ENCODE measurements at places on chromosomes 2 and 18. TPM values are rescaled to one million over a fixed set of nuclear protein-coding genes. Genes with fewer than 3 reads are reported as not detected.

GRCh38 chr2:191374366-191374765, 129.2 kb downstream of the MYO1B start:
- no peak for DNase-seq

DNA sequence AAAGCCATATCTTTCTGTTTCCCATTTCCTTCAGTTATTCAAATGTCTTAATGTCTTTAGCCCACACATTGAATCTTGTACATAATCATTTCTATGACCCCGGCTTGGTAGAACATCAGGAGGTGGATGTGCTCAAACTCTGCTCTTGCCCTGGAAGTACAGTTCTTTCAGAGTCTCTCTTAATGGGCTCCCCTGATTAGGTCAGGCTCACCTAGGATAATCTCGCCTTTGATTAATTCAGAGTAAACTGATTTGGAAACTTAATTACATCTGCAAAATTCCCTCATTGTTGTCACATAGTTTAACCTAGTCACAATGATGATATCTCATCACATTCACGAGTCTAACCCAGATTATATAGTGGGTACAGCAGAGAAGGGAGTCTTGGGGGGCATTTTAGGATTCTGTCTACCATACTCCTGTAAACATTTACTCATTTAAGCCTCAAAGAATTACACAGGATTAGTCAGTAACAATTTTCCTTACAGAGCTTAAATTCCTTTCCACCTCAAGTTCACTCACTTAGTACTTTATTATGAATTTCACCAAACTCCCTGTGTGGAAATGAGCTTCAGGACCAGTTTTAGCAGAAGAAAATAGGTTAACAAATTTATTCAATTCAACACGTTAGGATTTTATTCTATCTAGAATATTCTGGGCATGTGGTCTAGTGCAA, 135.5 kb downstream of the FHOD3 start:
- no peak for DNase-seq

- DNase-seq = no peak
These were observed 34.6 kb upstream of the STK17B start for GRCh38 chr2:196205881-196206435.

GRCh38 chr18:54149078-54149697, 75.3 kb downstream of the MBD2 start:
- DNase-seq = no peak

GRCh38 chr18:51479736-51480135, 282.3 kb upstream of the MEX3C start:
- no peak for DNase-seq

DNA sequence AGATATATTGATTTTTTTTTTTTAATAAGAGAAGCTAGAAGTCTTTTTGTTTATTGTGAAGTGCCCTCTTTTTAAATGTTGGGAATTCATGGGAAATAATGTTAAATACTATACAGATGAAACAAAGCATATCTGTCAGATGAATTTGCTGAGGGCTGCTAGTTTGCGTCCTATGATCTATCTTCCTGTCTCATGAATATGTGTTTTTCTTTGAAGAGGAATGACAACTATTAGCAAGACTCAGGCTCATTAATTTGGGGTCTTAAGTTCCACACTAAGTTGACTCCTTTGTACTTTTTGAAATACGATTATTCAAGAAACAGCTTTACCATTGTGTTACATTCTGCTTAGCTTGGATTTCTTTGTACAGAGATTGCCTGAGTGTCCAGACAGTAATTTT, 57.9 kb downstream of the AGFG1 start:
- DNase-seq = no peak

DNA sequence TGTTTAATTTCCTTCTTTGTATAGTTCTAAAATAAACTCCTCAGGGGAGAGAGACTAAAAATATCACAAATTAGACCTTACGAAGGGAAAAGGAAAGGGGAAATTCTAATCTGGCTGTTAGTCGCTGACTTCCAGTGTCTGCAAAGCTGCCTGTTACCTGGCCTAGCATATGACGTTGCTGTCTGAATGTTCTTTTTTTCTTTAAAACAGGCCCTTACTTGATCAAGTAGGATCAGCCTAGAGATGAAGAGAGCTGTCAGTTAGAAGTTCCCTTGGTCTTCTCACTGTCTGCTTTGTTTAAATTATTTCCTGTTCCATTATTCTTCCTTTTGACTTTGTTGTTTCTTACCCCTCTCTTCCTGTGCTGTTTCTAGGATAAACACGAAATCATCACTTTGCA, 11.2 kb downstream of the NCK2 start:
- DNase-seq = no peak

DNA sequence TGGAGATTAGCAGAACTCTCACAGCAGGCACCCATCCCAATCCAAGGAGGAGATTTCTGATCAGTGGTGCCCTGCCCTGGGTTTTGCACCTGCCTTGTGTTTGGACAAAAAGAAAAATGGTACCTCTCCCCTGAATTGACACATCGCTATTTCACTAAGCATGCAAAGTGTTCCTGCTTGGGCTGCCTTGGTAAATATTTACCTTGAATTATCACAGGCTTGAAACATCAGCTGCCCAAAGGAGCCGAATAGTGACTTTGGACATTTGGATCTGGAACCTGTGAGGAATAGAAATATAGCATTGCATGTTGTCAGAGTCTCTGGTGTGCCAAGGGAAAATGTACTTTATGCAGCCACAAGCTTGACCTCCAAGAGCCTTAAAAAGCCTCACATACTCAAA, 926.4 kb upstream of the FANCL start:
- no peak for DNase-seq

Gene SMCHD1
- 189 TPM for total RNA-seq

DNA sequence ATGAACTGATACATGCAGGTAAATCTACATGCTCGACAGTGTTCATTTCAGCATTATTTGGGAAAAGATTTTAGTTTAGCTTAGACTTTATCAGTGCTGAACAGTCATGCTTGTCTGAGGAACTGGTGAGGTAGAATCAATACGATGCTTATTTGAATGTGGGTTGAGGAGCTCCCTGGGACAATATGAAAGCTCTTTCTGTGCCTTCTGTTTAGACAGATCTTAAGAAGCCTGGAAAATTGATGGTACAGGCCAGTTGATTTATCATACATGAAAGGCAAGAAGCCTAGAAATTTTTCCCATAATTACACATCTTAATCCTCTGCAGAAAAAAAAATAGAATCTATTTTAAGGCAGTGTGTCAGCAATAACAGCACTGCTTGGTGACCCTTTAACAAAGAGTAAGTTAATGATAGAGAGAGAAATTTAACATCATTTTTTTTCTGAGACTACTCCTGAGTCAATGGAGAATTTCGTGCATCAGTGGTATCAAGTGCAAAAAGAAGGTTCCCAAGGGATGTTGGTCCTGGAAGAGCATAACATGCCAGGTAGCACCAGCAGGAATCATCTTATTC, 252.2 kb upstream of the CDH20 start:
- DNase-seq = no peak

GRCh38 chr2:134103196-134103595, 150.7 kb upstream of the MGAT5 start:
- no peak for DNase-seq

Measured in spinal cord (tissue), 10 donors.